Effector CD4-positive, alpha-beta T cell (primary cell): ENCODE measurements at places on chromosomes 2 and 18.
A peak's percentile ranks its signal among the peaks of the same experiment; 100 is the strongest.

- peak; percentile 25 for DNase-seq
These were observed 631 bp downstream of the GYPC start for GRCh38 chr2:126656431-126657147.

GRCh38 chr2:234491897-234492296 lies 5.0 kb downstream of the ARL4C start:
- no peak for DNase-seq

GRCh38 chr18:24396082-24396633 lies 1.5 kb downstream of the OSBPL1A start:
- DNase-seq, result no peak

DNA sequence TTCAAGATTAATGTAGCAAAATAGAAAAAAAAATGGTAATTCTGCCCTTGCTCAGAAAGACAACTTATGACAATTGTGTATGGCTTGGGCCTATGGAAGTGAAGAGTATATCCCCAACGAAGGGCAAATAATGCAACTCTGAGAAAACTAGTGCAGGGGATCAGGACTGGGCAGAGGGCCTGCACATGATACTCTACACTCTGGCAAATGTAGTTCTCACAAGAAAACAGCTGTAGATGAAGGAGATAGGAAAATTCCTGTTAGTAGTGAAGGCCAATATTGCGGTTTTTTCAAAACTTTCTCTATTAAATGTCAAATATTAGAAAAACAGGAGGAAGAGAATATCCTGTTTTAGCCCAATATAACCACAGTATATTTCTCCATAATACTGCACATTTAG lies 77.8 kb downstream of the SCN9A start:
- no peak for DNase-seq

DNA sequence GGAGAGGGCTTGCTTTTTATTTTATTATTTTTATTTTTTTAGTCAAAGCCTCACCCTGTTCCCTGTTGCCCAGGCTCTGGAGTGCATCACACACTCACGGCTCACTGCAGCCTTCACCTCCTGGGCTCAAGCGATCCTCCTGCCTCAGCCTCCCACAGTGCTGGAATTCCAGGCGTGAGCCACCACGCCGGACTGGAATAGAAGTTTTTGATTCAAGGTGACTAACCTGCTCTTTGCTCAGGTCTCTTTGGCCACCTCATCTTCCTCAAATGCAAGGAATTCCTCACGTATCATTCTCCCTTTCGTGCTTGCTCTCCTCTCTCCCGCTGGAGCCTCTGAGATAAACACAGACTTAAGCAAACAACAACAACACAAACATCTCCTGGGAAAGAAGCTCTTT lies 636.8 kb downstream of the ADCYAP1 start:
- no peak for DNase-seq

GRCh38 chr18:43590182-43590903 lies 313.1 kb upstream of the SYT4 start:
- DNase-seq, result no peak

GRCh38 chr2:237598468-237599208 lies 8.1 kb upstream of the RAB17 start:
- DNase-seq, result no peak
